Activated T-helper 2 cell treated with anti-CD3 and anti-CD28 coated beads, Interferon-gamma antibody, Interleukin-2, Interleukin-4, amounts not matched to agents 10 μg/mL and 5 μg/mL and 100 μg/mL, durations not matched to agents 14 hours and 24 hours and 36 hours (primary cell): ENCODE measurements at places on chromosomes 7 and 10. TPM values are rescaled to one million over a fixed set of nuclear protein-coding genes. Genes with fewer than 3 reads are reported as not detected.

DNA sequence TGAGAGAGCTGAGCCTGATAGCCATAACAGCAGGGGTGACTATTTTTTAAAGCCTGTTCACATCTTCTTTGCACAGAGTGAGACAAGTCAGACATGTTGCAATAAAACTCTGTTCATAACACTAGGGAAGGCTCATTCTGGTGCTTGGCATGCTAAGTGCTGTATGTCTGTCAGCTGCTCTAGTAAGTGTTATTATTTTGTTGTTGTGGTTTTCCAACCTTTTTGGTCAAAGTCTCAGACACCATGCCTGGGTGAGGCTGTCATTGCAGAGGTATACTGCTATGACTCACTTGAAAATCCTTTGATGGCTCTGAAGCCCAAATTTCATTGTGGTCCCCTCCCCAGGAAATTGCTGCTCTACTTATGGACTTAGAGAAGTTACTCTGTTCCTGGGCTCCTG lies 129.7 kb downstream of the ADRA2A start:
- DNase-seq: no peak

- no peak for DNase-seq
Observed at GRCh38 chr7:76357475-76358010, 1.2 kb downstream of the YWHAG start.

- DNase-seq: no peak
Observed at GRCh38 chr10:114283535-114284234, 44.6 kb downstream of the VWA2 start.

Gene PTN
- 0.11 and 0.18 TPM in 2 replicates for total RNA-seq

Gene LSM8
- 46.8 and 50.3 TPM in 2 replicates for total RNA-seq

Gene SGCE
- total RNA-seq: 2.0 and 2.5 TPM in 2 replicates

Gene NUTM2E
- 0.11 TPM in 1 of 2 replicates, not detected in the other for total RNA-seq

Gene ASB10
- not detected in 2 replicates for total RNA-seq
